GF-D8 (cell line): ENCODE measurements at places on chromosomes 12 and 14.

DNA sequence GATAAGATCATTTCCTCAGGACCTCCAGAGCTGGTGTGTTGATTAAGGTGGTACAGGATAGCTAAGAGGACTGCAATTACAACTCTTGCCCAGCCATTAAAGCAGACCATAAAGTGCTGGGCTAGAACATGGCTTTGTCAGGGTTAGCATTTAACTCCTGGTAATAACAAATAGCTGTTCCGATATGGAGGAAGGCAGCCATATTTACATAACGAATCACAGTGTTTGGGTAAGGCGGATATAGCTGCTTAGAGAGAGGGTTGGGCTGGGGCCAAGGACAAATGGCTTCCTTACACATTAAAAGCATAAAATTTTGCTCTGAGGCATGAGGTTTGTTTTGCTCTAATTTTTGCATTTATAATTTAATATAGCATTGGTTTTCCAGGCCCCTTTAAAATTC lies 297.7 kb upstream of the DDHD1 start:
- DNase-seq: no peak

GRCh38 chr12:15829949-15830348 lies 40.8 kb upstream of the EPS8 start:
- no peak for DNase-seq

DNA sequence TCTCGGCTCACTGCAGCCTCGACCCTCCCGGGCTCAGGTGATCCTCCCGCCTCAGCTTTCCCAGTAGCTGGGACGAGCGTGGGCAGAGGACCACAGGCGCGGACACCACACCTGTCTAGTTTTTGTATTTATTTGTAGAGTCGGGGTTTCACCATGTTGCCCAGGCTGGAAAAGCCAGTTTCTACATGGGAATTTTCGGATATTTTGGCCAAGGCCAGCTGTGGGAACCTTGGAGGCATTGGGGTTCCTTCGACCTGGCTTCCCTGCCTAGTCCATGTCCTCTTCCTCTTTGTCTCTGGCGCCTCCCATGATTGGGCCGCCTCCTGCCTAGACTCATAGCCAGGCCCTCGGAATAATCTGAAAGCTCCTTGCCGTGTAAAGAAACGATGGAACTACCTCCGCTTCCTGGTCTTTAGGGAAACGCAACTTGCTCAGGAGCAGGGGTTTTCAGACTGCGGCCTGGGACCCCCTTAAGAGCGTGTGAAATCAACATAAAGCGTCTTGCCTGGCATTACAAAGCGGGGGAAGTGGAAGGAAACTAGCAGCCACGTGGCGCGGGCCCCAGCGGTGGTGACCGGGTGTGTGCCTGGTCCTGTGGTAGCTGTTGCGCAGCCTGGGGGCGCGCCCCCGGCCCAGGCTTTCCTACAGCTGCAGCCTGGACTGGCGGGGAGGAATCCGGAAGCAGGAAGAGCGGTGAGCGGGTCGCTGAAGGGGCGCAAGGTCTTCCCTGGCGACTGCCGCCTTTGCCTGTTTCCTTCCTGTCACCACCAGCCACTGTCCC lies 1.4 kb upstream of the HSP90AA1 start:
- peak; percentile 77 for DNase-seq

GRCh38 chr12:122406701-122407164 lies 15.7 kb downstream of the CLIP1 start:
- no peak for DNase-seq

DNA sequence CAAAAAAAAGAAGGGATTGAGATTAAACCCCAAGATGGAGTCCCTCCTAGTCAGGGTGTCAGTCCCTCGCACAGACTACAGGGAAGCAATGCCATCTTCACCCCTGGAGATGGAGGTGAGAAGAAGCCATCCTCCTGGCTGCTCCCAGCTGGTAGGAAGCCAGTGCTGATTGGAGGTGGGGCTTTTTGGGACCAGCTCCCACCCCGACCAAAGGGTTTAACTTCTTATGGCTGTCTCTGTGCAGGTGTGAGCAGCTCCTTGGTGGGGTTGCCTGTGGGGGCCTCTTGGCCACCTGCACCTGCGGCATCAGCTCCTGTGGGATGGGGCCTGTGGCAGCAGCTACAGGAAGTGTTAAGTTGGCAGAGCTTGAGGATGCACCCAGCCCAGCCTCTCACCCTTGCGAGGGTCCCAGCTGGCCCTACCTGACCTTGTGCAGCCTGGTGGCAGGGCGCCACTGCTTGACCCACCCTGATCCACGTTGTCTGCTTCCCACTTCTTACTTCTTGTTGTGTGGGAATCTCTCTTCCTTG lies 3.8 kb upstream of the KRT86 start:
- DNase-seq: no peak

DNA sequence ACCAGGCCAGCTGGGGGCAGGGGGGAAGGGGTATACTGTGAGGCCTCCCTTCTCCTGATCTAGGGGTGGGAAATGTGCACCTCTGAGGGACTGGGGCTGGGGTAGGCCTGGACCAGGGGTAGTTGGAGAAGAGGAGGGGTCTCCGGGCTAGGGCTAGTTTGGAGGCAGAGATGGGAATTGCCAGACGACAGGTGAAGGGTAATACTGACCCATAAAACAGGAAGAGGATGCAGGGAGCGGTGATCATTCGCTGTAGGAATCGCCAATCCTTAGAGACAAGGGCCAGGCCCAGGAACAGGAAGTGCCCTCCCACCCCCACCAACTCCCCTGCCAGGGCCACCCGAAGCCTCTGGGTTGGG lies 4.4 kb downstream of the SLC22A17 start:
- DNase-seq: no peak

DNA sequence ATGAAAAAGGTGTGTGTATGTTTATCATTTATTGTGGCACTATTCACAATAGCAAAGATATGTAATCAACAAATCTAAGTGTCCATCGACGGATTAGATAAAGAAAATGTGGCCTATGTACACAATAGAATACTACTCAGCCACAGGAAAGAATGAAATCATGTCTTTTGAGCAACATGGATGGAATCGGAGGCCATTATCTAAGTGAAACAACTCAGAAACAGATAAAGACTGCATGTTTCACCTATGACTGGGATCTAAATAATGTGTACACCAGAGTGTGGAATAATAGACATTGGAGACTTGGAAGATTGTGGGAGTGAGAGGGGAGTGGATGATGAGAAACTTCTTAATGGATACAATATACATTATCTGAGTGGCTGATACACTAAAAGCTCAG lies 44.0 kb downstream of the CCER1 start:
- DNase-seq: no peak

GRCh38 chr12:19867151-19867550 lies 427.9 kb downstream of the AEBP2 start:
- no peak for DNase-seq

GRCh38 chr14:28751467-28752058 lies 15.0 kb upstream of the FOXG1 start:
- DNase-seq: peak; percentile 1

DNA sequence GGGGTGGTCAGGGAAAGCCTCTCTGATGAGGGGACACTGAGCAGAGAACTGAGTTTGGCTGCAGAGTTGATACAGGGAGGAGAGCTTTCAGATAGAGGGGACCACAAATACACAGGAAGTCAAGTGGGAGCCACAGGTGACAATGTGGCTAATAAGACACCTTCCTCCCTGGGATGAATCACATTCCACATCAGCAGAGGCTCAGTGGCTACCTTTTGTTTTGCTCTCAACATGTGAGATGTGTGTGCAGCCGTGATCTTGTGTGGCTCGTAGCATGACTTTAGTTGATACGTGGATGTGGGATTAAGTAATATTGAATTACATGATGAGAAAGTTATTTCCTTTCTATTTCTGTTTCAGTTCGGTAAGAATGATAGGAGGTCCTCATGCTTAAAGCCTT lies 7.5 kb downstream of the CRADD start:
- DNase-seq: no peak
